H1 (cell line): ENCODE measurements at places on chromosomes 12 and 14.

GRCh38 chr12:89618113-89618862, 90.3 kb downstream of the ATP2B1 start:
- DNase-seq: no peak

GRCh38 chr14:98580131-98580678, 691.8 kb downstream of the BCL11B start:
- DNase-seq: no peak

GRCh38 chr12:106551410-106551809, 31.4 kb upstream of the RFX4 start:
- DNase-seq: no peak

- DNase-seq: no peak
Measured at GRCh38 chr12:103442822-103443221, 52.9 kb downstream of the C12orf42 start.
